ENCODE measurements at places on chromosomes 1 and 21. TPM values are rescaled to one million over a fixed set of nuclear protein-coding genes. Genes with fewer than 3 reads are reported as not detected.

- H3K4me1 ChIP-seq = peaks cover 24% of the 10 kb centered on the region
- no peak for DNase-seq
- no peak overlapping the region for H3K4me3 ChIP-seq
- no peaks in the 10 kb centered on the region for H3K27me3 ChIP-seq
- H3K36me3 ChIP-seq = peaks cover 71% of the 10 kb centered on the region
- no peak overlapping the region for H3K27ac ChIP-seq
Measured at GRCh38 chr1:24421502-24421901, 5.9 kb downstream of the NIPAL3 start.

DNA sequence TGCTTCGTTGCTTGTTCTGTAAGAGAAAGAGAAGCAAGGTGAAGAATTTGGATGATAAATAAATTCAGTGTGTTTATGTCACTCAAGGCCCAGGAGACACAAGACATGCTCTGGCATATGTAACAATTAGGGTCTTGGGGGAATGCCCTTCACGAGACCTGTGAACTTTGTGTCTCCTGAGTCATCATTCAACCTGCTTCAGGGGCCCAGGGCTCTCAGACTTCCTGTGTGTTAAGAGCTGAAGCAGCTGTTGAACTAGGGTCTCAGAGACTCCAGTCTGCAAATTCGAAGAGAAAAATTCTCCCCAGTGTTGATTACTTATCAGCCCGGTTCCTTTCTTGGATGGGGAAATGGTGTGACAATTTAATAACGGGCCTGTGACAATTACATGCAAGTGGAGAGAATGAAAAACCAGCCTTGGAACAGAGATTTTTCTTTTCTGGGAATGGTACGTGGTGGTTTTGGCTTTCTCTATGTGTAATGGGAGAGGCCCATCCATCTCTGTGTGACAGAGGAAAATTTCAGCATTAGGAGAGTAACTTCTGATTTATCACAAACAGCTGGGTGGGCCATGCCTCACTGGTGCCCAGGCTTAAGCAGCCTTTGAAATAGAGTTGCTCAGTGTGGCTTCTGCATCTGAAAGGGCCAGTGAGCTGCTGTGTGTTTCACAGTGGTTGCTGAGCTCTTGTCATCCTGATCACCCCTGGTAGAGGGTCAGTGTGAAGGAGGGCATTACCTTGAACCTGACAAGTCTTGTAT, 22.4 kb downstream of the HUNK start:
- peaks cover 7% of the 10 kb centered on the region for H3K4me1 ChIP-seq
- H3K4me3 ChIP-seq = no peak overlapping the region

DNA sequence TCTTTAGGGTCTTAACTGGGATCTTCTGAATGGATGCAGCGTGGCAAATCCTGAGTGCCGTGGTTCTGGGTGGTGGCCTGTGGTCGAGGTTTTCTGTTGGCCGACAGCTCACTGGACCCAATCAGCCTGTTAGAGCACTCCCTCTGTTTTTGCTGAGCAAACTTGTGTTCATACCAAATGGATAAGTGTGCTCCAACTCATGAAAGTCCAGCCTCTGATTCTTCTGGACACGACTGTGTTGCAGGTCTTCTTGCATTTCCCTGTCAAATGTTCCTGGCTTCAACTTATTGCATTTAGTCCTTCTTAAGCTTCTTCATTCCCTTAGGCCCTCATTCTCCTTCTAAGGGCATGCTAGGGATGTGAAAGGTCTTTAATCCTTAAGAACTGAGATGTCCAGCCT, 63.7 kb downstream of the AJAP1 start:
- DNase-seq = no peak
- no peak overlapping the region for H3K4me3 ChIP-seq
- H3K27ac ChIP-seq = no peak overlapping the region
- no peaks in the 10 kb centered on the region for H3K4me1 ChIP-seq
- no peaks in the 10 kb centered on the region for H3K36me3 ChIP-seq

GRCh38 chr1:213826891-213827290, 160.9 kb upstream of the PROX1 start:
- H3K27ac ChIP-seq = no peak overlapping the region
- no peaks in the 10 kb centered on the region for H3K27me3 ChIP-seq
- no peak overlapping the region for H3K4me3 ChIP-seq
- H3K4me1 ChIP-seq = no peaks in the 10 kb centered on the region
- H3K36me3 ChIP-seq = no peaks in the 10 kb centered on the region

Gene ANKRD35
- total RNA-seq = 9.7 TPM

Gene S100A14
- total RNA-seq = 1,580 TPM

Gene DPYD
- 30.6 TPM for total RNA-seq

Gene ARMH1
- total RNA-seq = not detected

Data from esophagus squamous epithelium (tissue), 5 donors.